ENCODE measurements at places on chromosomes 4 and X. TPM values are rescaled to one million over a fixed set of nuclear protein-coding genes. Genes with fewer than 3 reads are reported as not detected.
A peak's percentile ranks its signal among the peaks of the same experiment; 100 is the strongest.

Gene PPP4R3C
- total RNA-seq: not detected

- DNase-seq: no peak
These were observed 144.2 kb downstream of the AASDH start for GRCh38 chr4:56243107-56243506.

DNA sequence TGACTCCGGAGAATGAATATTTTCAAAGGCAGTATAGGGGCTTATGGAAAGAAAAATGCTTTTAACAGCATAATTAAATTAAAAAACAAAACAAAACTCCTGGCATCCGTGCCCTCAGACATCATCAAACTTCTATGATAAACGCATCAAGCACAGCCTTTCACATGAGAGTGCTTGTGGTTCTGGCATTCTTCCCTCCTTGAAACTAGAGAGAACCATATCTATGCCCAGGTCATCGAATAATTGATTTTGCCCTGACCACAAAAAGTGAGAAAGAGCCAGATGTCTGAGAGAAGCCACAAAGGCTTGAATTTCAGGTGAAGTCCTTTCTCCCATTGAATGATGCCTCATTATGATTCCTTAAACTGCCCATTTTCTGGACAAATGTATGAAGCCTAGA is 286.8 kb downstream of the CBLL2 start:
- DNase-seq: no peak

DNA sequence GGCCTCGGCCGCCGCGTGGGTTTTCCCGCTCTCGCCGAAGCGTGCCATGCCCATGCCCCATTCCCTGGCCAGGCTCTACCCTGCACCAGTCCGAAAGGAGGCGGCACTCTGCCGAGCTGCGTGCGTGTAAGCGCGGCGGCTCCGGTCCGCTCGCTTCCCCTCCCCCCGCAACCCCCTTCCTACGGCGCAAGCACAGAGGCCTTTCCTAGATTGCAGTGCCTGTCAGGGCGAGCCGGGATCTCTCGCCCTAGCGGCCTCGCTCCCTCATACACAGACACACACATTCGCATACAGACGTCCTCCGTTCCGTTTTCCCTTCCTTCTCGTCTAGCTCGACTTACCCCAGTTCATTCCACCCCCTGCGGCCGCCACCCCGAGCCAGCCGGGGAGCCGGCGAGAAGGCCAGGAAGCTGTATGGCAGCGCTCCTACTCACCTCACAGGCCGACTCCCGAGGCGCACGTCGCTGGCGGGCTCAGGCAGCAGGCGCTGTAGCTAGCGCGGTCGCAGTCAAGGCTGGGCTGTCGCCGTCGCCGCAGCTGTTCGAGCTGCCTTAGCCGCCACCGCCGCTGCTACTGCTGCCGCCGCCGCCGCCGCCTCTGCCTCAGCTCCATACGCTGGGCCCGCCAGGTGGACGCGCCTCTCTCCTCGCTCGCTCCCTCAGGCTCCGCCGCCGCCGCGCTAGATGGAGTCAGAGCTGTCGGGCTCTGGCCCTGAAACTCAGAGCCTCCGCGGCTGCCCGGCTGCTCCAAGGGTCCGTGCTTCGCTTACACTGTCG is 615 bp downstream of the NEXMIF start:
- DNase-seq: no peak

GRCh38 chr4:179112441-179113170 is 1670.4 kb upstream of the AGA start:
- DNase-seq: peak; percentile 9

All from foreskin keratinocyte (primary cell).